ENCODE measurements at places on chromosomes 2 and 18.

GRCh38 chr2:10035053-10035422, 8.3 kb upstream of the KLF11 start:
- no peak for DNase-seq

DNA sequence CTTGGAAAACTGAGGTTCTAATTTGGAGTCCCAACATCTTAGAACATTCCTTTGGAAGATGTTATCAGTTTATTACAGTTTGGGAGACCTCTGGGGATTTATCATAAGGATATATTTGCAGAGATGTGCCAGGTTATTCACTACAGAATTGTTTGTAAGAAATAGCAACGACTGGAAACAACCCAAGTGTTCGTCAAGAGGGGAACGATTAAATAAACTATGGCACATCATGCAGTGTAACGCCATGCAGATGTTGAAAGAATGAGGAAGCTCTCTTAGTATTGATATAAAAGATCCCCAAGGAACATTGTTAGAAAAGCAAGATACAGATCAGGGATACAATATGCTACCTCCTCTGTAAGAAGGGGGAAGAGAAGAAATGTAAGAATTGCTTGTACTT, 210.6 kb downstream of the TMEM247 start:
- DNase-seq, result no peak

DNA sequence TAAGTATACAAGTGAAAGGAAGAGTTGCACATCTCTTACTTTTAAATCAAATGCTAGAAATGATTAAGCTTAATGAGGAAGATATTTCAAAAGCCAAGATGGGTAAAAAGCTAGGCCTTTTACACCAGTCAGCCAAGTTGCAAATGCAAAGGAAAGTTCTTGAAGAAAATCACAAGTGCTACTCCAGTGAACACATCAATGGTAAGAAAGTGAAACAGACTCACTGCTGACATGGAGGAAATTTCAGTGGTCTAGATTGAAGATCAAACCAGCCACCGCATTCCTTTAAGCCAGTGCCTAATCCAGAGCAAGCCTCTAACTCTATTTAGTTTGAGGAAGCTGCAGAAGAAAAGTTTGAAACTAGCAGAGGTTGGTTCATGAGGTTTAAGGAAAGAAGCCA, 79.1 kb downstream of the RBBP8 start:
- DNase-seq, result no peak

DNA sequence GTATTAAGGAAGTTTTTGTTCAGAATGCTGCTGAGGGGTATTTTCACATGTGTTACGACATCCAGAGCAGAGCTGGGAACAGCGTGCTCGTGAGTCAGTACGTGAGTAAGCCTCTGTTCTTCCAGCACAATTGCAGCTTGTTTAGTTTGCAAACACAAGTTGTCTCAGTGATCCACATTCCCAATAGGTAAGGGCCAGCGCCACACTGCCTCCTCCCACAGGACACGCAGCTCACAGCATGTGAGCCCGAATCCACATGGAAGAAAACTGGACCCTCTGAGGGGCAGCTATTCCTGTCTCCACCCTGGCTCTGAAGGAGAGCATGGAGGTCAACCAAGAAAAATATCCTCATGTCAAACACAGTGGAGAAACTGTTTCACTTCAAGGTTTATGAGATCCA, 173.9 kb upstream of the PID1 start:
- no peak for DNase-seq

GRCh38 chr2:204177251-204177976, 240.9 kb downstream of the ICOS start:
- no peak for DNase-seq
